Omental fat pad (tissue), 4 donors: ENCODE measurements at places on chromosomes 3 and 15. TPM values are rescaled to one million over a fixed set of nuclear protein-coding genes. Genes with fewer than 3 reads are reported as not detected.
A peak's percentile ranks its signal among the peaks of the same experiment; 100 is the strongest.

DNA sequence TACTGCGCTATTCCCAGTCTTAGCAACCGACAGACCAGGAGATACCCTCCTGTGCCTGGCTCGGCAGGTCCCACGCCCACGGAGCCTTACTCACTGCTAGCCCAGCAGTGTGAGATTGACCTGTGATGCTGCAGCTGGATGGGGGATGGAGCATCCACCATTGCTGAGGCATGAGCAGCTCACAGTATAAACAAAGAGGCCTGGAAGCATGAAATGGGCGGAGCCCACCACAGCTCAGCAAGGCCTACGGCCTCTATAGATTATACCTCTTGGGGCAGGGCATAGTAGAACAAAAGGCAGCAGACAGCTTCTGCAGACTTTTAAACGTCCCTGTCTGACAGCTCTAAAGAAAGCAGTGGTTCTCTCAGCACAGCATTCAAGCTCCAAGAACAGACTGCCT, 160.3 kb downstream of the ANXA2 start:
- no peak for DNase-seq

Gene SCG5
- not detected for total RNA-seq

Gene OR5K2
- not detected for total RNA-seq

DNA sequence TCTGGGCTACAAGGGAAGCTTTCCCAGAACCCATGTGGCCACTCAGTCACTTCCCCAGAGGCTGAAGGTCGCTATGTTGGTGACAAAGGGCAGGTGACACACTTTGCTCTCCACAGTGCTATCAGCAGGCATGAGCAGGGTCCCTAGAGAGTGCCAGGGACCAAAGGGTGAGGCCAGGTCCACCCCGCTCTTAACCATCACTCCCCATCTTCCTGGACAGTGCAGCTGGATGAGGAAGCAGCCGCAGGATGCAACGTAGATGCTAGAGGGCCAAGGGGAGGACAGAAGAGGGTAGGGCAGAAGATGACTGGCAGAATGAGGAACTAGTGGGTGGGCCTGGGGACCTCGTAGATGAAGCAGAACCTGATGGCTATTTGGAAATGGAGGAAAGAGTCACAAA, 13.6 kb upstream of the LTF start:
- no peak for DNase-seq

GRCh38 chr3:149174901-149175300, 45.5 kb downstream of the HPS3 start:
- DNase-seq = no peak

DNA sequence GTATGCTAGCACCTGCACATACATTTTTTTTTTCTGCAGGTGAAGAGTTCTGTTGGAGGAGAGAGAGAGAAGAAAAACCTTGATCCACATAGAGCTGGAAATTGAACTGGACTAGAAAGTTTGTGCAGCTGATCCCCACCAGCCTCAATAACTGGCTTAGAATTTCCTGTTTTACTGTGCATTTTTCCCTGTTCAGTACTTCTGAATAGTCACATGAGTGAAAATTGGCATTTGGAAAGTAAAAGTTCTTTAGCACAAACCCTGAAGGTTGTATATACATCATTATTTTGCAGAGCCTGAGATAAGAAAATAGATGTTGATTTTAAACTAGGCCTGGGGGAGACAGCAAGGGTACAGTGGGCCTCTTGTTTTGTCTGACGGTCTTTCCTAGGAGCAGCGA, 42.3 kb downstream of the GHSR start:
- DNase-seq = no peak

DNA sequence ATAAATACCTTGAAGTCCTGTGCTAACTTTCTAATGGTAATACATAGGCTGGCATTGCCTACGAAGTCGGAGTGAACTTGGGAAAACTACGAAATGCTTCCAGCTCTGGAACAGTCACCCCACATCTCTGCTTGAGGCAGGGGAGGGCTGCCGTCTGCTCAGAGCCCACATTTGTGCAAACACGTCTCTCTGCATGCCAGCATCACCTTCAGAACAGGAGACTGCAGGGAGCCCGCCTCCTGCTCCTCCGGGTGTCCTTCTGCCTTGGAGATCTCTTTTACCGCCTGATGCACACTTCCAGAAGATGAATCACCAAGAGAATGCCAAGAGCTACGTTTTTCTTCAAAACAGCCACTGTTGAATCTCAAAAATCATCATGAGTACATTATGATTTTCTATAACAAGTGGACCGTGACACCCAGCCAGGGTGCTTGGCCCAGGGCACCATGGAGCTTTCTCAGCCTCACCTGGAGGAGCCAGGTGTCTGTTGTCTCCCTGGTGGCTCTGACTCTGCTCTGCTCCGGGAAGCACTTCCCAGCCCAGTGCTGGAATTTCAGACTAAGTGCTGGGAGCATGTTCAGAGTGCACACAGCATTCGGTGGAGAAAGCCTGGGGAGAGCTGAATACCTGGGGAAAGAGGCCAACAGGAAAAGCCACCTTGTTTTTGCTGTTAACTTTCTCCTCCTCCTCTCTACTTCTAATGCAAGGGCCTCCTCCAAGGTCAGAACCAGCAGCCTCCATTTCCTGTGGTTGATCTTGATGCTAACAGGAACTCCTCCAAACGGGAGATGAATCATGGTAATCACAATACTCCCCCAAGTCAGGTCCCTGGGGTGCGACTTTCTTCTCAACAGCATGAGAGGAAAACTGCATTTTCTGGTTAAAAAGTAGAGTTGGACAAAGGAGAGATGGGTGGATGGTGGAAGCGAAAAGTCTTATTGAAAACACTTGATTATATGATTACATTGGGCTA, 467.7 kb downstream of the GABRG3 start:
- no peak for DNase-seq

- no peak for DNase-seq
Measured at GRCh38 chr3:173399044-173399443, 1.5 kb downstream of the NLGN1 start.

Gene ILDR1
- not detected for total RNA-seq

DNA sequence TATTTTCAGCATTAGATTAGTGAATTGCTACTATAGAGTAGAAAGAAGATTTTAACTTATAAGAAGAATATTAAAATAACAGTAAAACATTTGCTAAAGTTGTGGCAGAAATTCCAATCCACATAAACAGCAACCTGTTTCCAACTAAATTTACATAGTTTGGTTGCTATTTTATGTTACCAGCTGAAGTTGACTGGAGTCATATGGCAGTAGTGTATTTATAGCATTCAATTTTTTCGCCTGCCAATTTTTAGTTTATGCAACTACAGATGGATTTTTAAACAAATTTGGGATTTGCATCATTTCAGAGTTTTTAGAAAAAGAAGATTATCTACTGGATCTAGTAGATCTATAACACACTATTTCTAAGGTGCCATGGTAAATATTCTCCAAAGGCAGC, 332.5 kb upstream of the BCHE start:
- no peak for DNase-seq

DNA sequence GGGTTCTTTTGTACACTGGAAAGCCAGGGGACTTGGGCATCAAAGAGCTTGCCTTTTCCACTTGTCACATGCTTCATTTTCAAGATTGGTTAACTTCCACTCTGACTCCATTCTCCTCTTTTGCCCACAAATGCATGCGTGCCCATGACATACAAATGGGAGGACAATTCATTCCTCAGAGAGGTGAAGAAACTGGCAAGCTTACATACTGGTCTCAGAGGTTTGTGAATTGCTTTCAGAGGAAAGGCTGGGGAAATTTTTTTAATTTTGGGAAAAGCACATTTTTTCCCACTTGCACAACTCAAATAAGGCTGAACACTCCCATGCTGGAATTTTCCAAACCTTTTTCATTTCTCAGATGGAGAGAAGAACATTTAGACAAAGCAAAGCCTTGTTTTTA, 20.9 kb upstream of the AMOTL2 start:
- no peak for DNase-seq

Gene TNK2
- total RNA-seq = 12.7 TPM

- DNase-seq = no peak
Measured at GRCh38 chr15:67468416-67468815, 52.5 kb upstream of the C15orf61 start.

Gene FMN1
- total RNA-seq = 19.9 TPM

- no peak for DNase-seq
Measured at GRCh38 chr3:171077261-171077660, 50.7 kb upstream of the SLC2A2 start.

DNA sequence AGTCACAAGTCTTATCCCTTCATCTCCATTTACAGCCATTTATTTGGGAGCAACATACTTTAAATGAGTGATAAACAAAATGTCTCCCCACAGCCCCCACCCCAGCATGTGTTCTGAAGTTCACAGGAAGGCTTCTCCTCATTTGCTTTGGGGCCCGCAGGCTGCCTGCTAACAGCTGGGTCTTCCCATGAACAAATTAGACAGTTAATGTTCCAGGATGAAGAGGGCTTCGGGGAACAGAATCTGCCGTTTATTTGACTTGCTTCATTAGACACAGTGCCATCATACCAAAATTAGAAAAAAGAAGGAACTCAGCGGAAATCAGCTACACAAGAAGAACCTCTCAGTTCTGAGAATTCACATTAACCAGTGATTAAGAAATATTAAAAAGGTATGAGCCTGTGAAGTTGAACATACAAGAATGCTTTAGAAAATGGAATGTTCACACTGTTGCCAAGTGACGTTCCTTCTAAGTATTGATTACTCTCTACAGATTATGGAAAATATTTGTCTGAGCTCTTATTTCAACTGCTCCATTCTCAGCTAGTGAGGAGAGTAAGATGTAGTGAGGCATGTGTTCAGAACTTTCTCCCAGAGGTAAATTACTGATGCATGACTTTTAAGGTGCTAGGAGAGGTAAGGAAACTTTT, 107.5 kb upstream of the THBS1 start:
- DNase-seq = no peak

GRCh38 chr3:131361464-131362421, 19.8 kb upstream of the NUDT16 start:
- peak; percentile 30 for DNase-seq

- no peak for DNase-seq
Measured at GRCh38 chr15:94924057-94924456, 692.7 kb downstream of the MCTP2 start.

Gene GDPGP1
- total RNA-seq = 4.2 TPM

GRCh38 chr3:111278959-111279358, 207.3 kb downstream of the NECTIN3 start:
- no peak for DNase-seq

DNA sequence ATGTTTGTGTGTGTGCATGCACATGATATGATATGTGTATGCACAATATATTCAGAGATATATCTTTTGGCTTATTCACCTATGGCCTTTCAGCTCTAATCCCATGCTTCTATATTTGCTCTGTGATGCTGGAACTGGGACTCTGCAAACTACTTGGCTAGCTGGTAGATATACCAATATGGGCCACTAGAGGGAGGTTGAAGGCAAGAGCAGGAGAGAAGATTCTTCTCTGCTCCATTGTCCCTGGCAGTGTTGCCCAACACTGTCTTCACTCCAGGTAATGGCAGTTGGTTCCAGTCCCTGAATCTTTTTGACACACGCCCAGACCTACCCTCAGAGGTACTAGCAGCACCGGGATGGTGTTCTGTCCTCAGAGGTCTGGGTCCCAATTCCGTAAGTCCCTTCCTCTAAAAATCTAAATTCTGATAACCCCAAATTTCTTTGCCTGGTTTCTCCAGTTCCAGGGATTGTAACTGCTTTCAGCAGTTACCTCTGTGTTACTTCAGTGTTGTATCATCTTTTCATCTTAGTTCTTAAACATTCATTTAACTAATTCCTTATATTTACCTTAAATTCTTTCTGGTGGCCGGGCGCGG, 44.7 kb downstream of the GTPBP8 start:
- no peak for DNase-seq

Gene CCDC71
- 24.3 TPM for total RNA-seq
